Hematopoietic multipotent progenitor cell (in vitro differentiated cells): ENCODE measurements at places on chromosomes 12 and 14. TPM values are rescaled to one million over a fixed set of nuclear protein-coding genes. Genes with fewer than 3 reads are reported as not detected.
A peak's percentile ranks its signal among the peaks of the same experiment; 100 is the strongest.

GRCh38 chr12:64256166-64256800 is 34.2 kb upstream of the KICS2 start:
- DNase-seq, result peak; percentile 21

Gene TAS2R9
- under 0.01 TPM for total RNA-seq

Gene PLEKHH1
- 0.27 TPM for total RNA-seq

Gene PAPLN
- 1.6 TPM for total RNA-seq

GRCh38 chr12:4251216-4251891 is 22.2 kb upstream of the CCND2 start:
- DNase-seq, result no peak

- DNase-seq, result no peak
These were observed 35.3 kb upstream of the RTRAF start for GRCh38 chr14:51954031-51954430.

GRCh38 chr12:9319044-9319841 is 111.0 kb upstream of the PZP start:
- DNase-seq, result no peak

- no peak for DNase-seq
These were observed 624 bp upstream of the PWP1 start for GRCh38 chr12:107684990-107685359.

GRCh38 chr12:103882861-103883596 is 42.0 kb upstream of the NT5DC3 start:
- DNase-seq, result no peak

GRCh38 chr12:91364471-91365184 is 182.0 kb upstream of the DCN start:
- no peak for DNase-seq
